ENCODE measurements at places on chromosomes 1 and 21.
A peak's percentile ranks its signal among the peaks of the same experiment; 100 is the strongest.

DNA sequence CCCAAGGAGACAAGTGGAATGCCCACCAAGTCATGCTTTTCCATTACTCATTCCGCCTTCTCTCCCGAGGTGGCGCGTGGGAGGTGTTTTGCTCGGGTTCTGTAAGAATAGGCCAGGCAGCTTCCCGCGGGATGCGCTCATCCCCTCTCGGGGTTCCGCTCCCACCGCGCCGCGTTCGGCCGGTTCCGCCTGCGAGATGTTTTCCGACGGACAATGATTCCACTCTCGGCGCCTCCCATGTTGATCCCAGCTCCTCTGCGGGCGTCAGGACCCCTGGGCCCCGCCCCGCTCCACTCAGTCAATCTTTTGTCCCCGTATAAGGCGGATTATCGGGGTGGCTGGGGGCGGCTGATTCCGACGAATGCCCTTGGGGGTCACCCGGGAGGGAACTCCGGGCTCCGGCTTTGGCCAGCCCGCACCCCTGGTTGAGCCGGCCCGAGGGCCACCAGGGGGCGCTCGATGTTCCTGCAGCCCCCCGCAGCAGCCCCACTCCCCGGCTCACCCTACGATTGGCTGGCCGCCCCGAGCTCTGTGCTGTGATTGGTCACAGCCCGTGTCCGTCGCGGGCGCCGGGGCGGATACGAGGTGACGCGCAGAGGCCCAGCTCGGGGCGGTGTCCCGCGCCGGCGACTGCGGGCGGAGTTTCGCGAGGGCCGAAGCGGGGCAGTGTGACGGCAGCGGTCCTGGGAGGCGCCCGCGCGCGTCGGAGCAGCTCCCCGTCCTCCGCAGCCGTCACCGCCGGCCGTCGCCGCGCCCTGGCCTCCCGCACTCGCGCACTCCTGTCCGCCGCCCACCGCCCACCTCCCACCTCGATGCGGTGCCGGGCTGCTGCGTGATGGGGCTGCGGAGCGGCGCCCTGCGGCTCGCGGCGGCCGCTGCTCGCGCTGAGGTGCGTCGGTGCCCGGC, at the start of gene KIF1B:
KIF1B (plus strand) TSS at position 666 of the 906 bp plus-strand sequence. CDS start 21,759 bp downstream, outside the sequence.
- DNase-seq, result peak; percentile 98

GRCh38 chr21:15776818-15777217, 47.0 kb downstream of the USP25 start:
- no peak for DNase-seq

DNA sequence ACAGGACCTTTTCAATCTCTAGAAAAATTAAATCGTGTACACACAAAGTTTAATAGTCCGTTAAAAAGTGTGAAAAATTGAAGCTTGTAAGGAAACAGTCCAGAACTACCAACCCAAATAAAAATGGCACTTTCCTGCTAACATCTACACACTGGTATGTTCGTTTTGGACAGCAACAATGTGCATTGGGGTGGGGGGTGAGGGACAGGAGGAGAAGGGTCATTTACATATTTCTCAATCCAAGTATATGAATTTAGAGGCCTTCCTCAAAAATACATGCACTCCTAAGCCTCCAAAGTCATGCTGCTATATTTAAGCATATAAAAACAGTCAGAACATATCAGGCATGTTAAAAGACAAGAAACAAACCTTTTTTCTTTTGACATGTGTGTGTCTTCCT, 2.5 kb downstream of the PPP1R15B start:
- DNase-seq, result no peak

DNA sequence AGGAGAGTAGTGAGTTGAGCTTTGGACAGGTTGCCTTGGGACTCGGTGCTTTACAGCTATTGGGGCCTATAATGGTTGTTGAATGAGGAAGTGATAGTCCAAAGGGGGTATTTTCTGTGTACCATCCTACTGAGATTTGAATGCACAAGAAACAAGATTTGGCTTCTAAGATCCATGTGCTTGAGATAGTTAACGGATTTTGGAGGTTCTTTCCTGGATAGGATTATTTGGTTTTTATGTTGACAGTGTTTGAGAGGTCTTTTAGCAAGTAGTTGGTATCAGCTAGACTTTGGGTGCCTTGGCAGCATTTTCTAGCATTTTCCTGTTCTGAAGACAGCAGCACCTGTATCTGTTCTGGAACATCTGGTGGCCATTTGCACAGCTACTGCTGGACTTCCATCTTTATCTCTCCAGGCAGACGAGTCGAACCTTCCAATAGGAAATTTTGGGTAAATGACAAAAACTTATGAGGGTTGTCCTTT, 3.6 kb upstream of the SCAF4 start:
- DNase-seq, result no peak

- DNase-seq, result no peak
Observed at GRCh38 chr21:36323032-36323431, 3.0 kb downstream of the MORC3 start.

- DNase-seq, result no peak
Observed at GRCh38 chr1:109821221-109821669, 57.5 kb upstream of the EPS8L3 start.

GRCh38 chr1:90851711-90852050, 134.6 kb upstream of the BARHL2 start:
- no peak for DNase-seq

GRCh38 chr1:43346636-43347035, 9.0 kb downstream of the MPL start:
- no peak for DNase-seq

DNA sequence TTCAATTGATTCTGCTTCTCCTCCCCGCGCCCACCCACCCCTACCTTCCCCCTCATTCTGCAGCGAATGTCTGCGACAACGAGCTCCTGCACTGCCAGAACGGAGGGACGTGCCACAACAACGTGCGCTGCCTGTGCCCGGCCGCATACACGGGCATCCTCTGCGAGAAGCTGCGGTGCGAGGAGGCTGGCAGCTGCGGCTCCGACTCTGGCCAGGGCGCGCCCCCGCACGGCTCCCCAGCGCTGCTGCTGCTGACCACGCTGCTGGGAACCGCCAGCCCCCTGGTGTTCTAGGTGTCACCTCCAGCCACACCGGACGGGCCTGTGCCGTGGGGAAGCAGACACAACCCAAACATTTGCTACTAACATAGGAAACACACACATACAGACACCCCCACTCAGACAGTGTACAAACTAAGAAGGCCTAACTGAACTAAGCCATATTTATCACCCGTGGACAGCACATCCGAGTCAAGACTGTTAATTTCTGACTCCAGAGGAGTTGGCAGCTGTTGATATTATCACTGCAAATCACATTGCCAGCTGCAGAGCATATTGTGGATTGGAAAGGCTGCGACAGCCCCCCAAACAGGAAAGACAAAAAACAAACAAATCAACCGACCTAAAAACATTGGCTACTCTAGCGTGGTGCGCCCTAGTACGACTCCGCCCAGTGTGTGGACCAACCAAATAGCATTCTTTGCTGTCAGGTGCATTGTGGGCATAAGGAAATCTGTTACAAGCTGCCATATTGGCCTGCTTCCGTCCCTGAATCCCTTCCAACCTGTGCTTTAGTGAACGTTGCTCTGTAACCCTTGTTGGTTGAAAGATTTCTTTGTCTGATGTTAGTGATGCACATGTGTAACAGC, 339.9 kb downstream of the NTNG1 start:
- DNase-seq, result no peak

- DNase-seq, result no peak
Observed at GRCh38 chr1:19429611-19430010, 55.7 kb downstream of the CAPZB start.

- DNase-seq, result no peak
Observed at GRCh38 chr1:28056129-28056925, 32.1 kb downstream of the EYA3 start.

GRCh38 chr1:3453891-3454810, at the start of gene ARHGEF16:
TSS of gene ARHGEF16 (plus strand) at chr1:3454665. CDS start at chr1:3463085, 8,420 bp downstream.
- no peak for DNase-seq

GRCh38 chr21:25925064-25925800, 190.5 kb downstream of the GABPA start:
- peak; percentile 47 for DNase-seq

- DNase-seq, result no peak
Observed at GRCh38 chr1:38173157-38173831, 126.7 kb upstream of the POU3F1 start.

DNA sequence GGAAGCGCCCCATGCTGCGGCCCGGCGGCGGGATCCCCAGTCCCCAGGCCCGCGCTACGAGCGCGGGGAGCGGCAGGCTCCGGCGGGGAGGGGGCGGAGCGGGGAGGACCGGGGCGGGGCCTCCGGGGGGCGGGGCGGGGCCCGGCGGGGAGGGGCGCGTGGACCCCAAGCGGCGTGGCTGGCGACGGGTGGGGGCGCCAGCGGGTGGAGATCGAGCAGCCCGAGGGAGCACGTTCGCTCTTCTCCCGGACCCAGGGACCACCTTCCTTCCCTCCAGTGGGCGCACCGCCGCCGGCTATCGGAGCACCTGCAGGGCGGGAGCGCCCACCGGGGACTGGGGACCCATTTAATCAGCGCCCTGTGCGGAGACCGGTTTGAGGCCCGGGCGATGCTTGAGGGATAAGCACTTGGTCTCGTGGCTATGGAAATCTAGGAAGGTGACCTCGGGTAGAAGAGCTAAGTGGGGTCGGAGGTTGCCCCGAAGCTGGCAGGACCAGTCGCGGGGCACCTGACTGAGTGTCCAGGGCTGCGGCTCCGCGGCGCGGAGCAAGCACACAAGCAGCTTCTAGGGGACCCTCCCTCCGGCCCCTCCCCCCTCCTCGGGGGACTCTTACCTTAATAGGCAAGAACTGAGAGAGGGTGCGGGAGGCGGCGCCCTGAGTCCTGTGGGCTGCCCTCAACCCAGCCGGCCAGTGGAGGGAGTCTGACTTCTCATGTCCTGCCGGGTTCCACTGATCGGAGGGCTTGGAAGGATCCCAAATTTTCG, at the start of gene TSPAN2:
TSPAN2 (minus strand) TSS at position 84 of the 766 bp plus-strand sequence; CDS start at position 13, 71 bp downstream.
- DNase-seq, result no peak

DNA sequence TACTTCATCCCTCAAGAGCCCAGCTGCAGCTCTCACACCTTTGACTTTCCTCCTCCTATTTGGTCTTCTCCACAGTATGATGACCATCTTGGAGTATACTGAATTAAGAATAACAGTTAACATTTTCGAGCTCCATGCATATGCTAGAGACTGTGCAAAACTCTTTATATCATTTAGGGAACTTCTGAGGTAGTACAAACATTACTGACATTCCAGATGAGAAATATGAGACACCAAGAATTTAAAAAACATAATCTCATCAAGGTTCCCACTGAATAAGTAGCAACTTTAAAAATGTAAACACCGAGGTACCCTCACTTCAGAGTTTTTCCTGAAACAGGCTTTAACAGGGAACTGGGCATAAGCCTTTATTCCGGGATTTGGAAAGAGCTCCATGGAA, 22.7 kb downstream of the FMO3 start:
- no peak for DNase-seq

- DNase-seq, result no peak
Observed at GRCh38 chr1:216054600-216054999, 368.6 kb downstream of the USH2A start.

DNA sequence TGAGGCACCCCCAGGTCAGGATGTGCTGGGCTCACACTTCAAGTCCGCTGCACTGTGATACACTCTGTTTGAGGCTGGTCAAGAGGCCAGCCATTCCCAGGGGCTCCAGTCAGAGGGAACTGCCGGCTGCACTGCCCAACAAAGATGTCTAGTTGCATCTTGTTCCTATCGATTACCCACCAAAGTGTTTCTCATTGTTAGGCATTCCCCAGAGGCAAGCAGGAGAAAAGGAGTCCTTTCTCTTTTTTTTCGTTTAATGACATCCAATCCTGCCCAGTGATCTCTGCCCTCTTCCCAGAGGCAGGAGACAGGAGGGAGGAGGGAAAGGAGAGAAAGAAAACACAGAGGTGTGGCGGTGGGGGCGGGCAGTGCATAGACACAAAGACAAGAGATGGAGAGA, 150.4 kb downstream of the OMA1 start:
- no peak for DNase-seq

DNA sequence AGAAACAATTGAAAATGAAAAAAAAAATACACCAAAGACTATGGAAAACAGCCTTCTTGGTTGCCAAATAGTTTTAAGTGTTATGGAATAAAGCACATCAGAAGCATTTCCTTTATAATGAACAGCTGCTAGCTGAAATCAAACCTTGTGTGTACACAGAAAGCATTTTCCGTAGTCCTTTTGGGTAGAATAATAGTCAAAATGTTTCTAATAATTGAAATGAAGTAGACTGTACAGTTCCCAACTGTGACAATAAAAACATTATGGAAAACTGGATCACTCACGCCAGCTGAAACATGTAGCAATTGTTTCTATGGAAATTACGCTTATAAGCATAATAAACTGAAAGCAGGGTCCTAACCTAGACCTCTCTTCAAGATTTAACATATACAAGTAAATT, 856.3 kb upstream of the B3GALT2 start:
- DNase-seq, result no peak

- DNase-seq, result no peak
Observed at GRCh38 chr1:110242731-110243130, 32.6 kb downstream of the KCNC4 start.

DNA sequence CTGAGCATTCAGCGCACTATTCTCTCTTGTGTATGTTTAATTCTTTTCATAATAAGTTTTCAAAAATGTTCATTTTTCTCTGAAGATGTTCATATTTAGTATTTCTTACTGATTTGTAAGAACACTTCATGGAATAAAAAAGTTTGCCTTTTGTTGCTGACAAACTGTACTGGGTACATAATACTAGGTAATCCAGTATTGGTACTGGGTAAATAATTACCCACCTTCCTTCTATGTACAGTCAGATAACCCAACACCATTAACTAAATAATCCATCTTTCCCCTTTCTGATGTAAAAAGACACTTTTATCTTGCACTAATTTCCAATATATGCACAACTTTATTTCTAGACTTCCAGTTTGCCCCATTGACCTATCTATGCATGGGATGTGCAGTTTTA, 23.9 kb downstream of the APP start:
- DNase-seq, result no peak

- DNase-seq, result no peak
Observed at GRCh38 chr1:68204977-68205630, 27.2 kb downstream of the WLS start.

DNA sequence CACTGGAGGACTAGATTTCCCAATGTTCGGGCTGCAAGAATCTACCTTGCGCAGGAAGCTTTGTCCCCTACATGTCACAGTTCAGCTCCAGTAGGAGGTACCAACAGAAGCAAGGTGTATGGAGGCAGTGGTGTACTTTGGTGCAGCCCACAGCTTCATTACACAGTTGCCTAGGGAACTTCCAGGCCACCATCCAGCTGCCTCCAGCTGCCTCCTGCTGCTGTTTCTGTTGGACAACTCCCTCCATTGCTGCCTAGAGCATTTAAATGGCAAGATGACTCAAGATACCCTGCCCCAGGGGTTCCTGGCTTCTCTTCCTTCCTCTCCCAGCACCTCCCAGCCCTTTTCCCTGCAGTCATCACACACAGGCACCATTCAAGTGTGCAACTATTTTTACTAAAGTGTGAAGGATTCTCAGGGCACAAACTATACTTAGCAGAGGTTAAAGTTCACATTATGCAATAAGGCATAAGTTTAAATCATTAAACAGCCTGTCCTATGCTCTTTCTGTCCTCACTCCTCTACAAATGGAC, 39.0 kb upstream of the ATP1A1 start:
- DNase-seq, result no peak

DNA sequence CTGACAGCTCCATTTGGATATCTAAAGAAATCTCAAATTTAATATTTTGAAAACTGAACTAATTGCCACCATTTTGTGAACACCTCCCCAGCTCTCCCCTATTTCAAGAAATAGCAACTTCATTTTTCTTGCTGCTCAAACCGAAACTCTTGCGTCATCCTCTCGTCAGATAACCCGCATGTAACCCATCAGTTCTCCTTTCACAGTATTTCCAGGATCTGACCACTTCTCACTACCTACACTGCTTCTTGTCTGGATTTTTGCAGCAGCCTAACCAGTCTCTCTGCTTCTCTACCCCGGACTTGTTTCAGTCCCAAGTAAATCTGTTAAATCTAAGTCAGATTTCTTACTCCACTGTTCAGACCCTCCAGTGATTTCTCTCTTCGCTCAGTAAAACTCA, 75.6 kb downstream of the MTR start:
- DNase-seq, result no peak
